Skin of body (tissue), 3 donors: ENCODE measurements at places on chromosomes 16 and 17.

GRCh38 chr17:15890279-15890892 lies 54.5 kb upstream of the ADORA2B start:
- DNase-seq = no peak

DNA sequence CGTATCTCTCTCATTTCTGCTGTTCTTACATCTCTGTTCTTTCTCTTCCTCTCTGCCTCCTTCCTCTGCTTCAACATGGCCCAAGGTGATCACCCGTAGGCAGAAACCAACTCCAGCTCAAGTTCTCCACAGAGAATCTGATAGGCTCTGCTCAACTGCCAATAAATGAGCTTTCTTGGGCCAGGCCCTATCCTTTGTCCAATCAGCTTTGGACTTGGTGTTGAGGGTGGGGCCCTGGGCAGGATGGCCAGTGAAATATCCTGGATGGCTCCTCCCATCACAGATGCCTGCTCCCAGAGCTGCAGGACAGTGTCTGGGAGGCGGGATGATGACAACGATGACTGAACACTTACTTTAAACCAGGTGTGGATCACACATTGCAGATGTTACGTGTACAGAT lies 17.4 kb upstream of the BRD7 start:
- no peak for DNase-seq

DNA sequence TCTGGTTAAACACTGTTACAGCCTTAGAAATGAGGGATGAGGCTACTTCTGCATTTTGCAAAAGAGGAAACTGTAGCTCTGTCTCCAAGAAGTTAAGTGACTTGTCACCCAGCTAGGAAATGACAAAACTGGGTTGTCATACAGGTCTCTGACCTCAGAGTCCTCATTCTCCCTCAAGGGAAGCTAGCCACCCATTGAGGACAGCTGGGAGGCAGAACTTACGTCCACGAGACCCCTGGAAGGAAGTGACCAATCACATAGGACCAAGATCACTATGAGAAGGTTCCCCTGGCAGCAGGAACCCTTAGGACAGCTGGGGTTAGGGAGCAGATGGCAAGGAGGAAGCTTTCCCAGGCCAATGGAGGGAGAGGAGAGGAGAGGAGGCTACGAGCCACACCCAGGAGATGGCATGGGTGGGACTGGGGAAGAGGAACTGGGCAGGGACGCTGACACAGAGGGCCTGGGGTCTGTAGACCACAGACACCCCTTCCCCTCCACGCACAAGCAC lies 11.2 kb downstream of the METTL22 start:
- no peak for DNase-seq

DNA sequence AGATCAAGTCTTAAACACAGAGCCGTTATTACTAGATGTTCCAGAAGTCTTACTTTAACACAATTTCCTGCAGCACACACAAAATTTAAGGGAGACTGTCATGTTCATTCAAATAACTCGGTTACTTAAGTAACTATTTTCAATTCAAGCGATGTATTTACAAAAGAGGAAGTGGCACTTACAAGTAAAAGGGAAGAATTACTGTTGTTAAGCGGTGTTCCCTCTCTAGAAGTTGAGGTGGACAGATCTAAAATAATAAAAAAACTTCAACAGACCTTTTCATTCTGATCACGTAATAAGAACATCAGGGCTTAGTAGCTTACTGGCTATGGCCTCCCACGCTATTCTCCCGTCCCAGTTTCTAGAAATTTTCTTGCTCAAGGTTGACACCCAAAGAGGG lies 26.2 kb upstream of the TXNDC11 start:
- no peak for DNase-seq

GRCh38 chr16:68397710-68398201 lies 50.6 kb downstream of the SMPD3 start:
- DNase-seq = no peak

DNA sequence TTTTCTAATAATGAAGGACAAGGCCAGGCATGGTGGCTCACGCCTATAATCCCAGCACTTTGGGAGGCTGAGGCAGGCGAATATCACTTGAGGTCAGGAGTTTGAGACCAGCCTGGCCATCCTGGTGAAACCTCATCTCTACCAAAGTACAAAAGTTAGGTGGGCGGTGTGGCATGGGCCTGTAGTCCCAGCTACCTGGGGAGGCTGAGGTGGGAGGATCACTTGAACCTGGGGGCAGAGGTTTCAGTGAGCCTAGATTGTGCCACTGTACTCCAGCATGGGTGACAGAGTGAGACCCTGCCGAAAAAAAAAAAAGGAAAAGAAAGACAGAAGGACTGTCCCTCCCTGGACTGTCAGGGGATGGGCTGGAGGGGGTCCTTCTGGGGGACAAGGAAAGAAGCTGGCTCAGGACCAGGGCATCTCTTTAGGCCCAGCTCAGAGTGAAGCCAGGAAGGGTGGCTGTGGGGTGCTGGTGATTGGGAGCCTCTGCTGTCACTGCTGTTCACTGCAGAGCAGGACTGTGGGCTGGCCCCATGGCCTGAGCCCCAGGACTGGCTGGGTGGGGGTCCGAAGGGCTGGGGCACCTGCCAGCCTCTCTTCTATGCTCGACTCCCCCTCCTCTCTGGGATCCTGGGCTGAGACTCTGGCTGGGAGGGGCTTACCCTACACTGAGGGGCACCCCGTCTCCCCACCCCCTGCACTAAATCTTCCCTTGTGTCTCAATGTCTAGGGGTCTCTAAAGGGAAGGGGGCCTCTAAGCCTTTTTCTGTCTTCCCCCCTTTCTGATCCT lies 909 bp upstream of the ARHGAP23 start:
- DNase-seq = no peak

DNA sequence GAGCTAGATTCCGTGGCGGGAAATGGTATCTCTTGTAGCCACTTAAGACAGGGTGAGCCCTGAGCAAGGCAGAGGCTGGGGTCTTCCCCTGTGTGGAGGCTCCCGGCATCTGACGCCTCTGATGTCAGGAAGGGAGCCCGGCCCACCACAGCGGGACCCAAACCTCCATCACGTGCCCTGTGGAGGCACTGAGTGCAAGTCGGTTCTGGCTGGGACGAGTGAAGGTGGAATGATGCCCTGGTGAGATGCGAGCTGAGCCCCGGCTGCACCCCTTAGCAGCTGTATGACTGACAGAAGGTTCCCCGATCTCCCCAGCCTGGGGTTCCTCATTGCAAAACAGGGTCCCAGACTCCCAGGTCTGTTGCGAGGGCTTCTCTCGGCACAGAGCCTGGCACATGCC lies 187.4 kb upstream of the TNRC6C start:
- no peak for DNase-seq

DNA sequence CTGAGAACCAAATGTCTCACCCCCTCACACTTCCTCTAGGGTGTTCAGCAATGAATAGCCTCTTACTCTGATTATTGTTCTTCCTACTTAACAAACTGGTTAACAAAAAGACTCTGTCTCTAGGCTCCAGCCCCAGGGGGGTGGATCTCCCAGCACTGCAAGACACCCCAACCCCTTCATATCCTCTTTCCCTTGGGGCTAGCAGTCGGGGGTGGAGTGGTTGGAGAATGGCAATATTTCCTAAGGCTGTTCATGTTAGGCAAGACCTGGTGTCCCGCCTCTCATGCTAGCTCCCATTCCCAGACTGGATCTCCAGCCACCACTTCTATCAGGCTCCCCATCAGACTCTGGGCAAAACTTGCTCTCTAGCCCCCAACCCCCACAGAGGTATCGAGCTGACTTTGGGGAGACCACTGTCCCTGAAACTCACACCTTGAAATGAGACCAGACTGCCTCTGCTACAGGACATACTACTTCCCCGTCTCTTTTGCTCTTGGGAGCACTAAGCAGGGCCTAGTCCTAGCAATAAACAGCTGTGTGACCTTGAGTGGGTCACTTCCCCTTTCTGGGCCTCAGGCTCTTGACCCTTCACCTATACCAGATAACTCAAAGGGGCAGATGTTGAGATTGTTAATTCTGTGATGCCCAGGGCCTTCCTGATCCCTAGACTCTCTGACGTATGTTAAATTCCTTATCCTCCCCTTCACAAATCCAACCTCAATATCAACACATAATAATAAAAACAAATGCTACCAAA lies 2.4 kb downstream of the SLC25A35 start:
- no peak for DNase-seq

- no peak for DNase-seq
These were observed 2103.1 kb downstream of the TP53TG3F start for GRCh38 chr16:35562471-35562870.

GRCh38 chr16:31496670-31497069 lies 11.5 kb downstream of the RUSF1 start:
- no peak for DNase-seq
